SJSA1 (cell line): ENCODE measurements at places on chromosomes 4 and X. TPM values are rescaled to one million over a fixed set of nuclear protein-coding genes. Genes with fewer than 3 reads are reported as not detected.

The CTAG2 gene
- not detected in 2 replicates for total RNA-seq

The CFP gene
- total RNA-seq = 0.66 TPM in 1 of 2 replicates, not detected in the other

The NUDT11 gene
- total RNA-seq = 12.2 and 12.3 TPM in 2 replicates

The VCX3B gene
- not detected in 2 replicates for total RNA-seq

The MAGEA3 gene
- total RNA-seq = 0.34 TPM in 1 of 2 replicates, not detected in the other

The SLC6A8 gene
- total RNA-seq = 0.66 and 2.7 TPM in 2 replicates

The TMEM150C gene
- total RNA-seq = 0.06 TPM in 1 of 2 replicates, not detected in the other

DNA sequence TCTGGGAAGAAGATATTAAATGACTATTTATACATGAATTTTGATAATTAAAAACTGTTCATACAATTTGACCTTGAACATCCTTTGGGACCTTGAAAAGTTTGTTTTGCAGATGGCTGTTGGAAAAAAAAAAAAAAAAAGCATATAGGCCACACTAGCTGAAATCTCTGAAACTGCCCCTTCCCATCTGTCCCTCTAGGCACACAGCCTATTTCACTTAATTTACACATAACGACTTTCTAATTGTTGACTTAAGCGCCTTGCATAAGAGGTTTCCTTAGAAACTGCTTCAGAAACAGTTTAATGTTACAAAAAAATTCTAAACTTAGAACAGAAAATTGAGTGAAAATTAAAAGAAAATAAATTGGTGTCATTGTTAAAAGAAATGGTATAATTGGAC lies 131.0 kb downstream of the COX18 start:
- no peak for DNase-seq

- DNase-seq = no peak
Observed at GRCh38 chr4:120724656-120725055, 197.9 kb downstream of the PRDM5 start.

GRCh38 chrX:31260351-31260750 lies 188.5 kb upstream of the FTHL17 start:
- no peak for DNase-seq

- DNase-seq = no peak
Observed at GRCh38 chr4:4890574-4891255, 31.2 kb downstream of the MSX1 start.

- DNase-seq = no peak
Observed at GRCh38 chr4:42216664-42217063, 64.2 kb upstream of the BEND4 start.

GRCh38 chr4:2950221-2950989 lies 12.8 kb downstream of the NOP14 start:
- DNase-seq = no peak

- DNase-seq = no peak
Observed at GRCh38 chr4:108601532-108601931, 18.8 kb upstream of the RPL34 start.

GRCh38 chr4:7311205-7311604 lies 118.9 kb downstream of the SORCS2 start:
- DNase-seq = no peak

GRCh38 chr4:104472766-104473165 lies 21.9 kb downstream of the CXXC4 start:
- DNase-seq = no peak

GRCh38 chr4:37139987-37140386 lies 104.6 kb upstream of the NWD2 start:
- no peak for DNase-seq

GRCh38 chrX:124690495-124690894 lies 344.1 kb downstream of the SH2D1A start:
- DNase-seq = no peak

DNA sequence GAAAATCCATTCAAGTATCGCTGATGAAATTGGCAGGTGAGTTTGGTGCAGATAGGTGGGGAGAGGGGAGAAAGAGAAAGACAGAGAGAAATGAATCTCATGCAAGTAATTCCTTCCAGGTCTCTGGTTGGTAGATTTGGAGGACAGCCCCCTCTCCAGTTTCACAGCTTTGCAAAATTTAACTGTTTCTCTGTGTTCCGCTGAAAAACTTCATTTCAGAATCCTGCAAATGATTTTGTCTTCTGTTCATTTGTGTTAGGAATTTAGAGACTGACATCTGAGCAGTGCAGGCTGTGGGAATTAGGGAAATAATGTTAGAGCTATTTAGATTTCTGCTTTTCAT lies 328.5 kb downstream of the FBXW7 start:
- DNase-seq = no peak
